ENCODE measurements at places on chromosomes 7 and 10.

GRCh38 chr10:73576890-73577591 is 14.1 kb downstream of the USP54 start:
- DNase-seq: no peak

DNA sequence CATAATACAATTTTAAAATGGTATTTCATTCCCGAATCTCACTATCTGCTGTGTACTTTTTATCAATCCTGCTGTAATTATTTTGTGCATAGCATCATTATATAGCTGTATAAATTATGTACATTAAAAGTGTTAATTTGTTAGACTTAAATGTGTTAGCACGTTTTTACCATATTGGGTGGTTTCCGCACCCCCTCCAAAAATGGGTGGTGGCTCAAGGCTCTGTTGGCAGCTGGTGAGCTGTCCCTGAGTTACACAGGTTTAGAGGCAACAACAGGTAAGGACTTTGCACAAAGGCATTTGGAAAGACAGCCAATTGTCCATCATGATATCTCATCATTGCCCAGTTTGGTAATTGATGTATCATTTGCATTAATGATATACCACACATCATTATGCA is 18.6 kb upstream of the LMTK2 start:
- DNase-seq: no peak

- no peak for DNase-seq
These were observed 322.8 kb downstream of the MAGI2 start for GRCh38 chr7:79130715-79131114.

DNA sequence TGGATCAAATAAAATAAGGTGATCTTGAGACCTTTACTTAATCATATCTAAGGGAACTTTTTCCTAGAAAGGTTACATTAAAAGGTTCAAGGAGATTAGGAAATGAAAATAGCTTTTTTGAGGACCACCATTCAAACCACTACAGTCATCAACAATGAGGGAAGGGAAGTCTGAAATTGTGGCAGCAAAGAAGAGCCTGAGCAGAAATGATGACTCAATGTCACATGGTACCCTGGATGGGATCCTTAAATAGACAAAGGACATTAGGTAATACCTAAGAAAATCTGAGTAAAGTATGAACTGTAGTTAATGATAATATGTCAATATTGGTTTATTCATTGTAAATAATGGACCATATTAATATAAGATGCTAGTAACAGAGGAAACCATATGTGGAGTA is 236.0 kb downstream of the SEMA3D start:
- DNase-seq: no peak

- DNase-seq: no peak
These were observed 196.0 kb upstream of the TMEM72 start for GRCh38 chr10:44715136-44715535.
